ENCODE measurements at places on chromosomes 5 and 9.

DNA sequence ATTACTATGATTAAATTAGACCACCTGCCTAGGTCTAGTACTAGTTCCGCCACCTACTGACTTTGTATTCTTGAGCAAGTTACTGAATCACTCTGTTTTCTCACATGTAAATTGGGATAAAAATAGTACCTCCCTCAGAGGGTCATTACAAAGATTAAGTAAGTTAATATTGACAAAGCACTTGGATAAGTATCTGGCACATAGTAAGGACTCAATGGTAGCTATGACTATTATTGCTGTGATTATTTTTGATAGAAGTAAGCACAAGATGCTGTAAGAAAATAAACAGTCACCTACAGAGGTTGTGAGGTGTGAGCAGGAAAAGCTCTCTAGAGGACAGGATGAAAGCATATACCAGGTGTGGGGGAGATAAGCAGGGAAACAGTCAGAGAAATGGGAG, 173.1 kb upstream of the PAPPA start:
- DNase-seq: no peak

GRCh38 chr9:27499451-27499850, 24.6 kb upstream of the IFNK start:
- DNase-seq: peak; percentile 32

DNA sequence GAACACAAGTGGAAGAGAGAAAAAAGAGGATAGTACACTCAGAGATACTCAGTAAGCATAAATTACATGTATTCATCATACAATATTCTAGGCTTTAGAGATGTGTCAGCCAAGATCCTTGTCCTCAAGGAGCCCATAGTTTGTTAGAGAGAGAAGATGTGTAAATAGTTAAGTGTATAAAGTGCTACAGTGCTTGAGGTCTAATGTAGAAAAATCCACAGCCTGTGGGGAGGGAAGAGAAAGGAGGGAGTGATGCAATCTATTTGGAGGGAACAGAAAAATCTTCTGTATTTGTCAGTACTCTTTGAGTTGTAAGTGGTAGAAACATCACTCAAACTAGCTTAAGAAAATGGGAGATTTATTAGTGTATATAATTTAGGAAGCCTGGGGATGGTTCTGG, 81.9 kb downstream of the PALM2AKAP2 start:
- no peak for DNase-seq

DNA sequence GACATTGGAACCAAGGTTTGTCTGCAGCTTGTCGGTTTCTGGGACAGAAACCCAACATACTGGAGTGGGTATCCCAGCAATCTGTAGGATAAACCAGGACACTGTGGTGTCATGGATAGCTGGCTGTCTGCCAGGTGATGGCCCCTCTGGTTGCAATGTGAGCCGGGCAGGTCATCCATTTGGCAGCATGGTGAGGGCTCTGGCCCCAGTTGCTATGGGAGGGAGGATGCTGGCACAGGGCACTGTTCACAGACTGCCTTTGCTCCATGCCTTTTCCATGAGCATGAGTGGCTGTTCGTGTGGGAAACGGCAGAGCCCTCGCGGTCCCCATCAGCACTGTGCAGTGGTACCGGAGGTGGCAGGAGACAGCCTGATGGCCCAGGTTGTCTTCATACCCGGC, 6.4 kb downstream of the S1PR3 start:
- no peak for DNase-seq

DNA sequence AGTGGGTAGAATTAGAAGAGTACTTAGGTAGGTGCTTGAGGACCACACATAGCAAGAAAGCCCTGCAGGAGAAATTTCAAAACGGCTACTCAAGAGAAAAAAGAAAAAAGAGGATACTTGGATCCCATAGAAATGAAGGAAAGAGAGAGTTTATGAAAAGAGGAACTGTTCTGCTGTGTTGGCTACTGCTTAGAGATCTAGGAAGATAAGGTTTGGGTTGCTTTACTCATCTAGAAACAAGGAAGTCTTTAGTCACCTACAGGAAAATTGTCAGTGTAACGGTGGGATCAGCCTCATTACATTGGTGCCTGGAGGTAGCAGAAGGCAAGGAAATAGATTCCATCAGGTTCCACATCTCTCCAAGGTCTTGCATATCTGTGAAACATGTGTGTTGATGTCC, 14.8 kb upstream of the C5orf46 start:
- no peak for DNase-seq

- DNase-seq: peak; percentile 66
These were observed 459.6 kb downstream of the RAB3C start for GRCh38 chr5:59042201-59043055.

DNA sequence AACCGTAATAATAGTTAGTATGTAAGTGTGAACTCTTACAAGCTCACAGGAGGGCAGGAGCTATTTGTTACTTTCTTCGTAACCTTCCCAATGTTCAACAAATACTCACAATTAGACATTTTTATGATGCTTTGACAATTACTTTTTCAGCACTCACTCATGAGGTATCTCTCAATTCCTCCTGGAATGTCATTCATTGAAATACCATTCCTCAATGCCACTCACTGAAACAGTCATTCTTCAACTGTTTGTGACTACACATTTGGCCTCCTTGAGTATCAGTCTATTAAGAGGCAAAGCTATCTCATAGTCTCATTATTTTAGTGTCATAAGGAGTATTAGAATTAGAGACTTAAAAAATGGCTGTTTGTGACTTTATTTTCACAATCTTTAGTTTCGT, 734.1 kb upstream of the DMAC1 start:
- peak; percentile 3 for DNase-seq

- DNase-seq: peak; percentile 83
These were observed 17.0 kb upstream of the MOCS2 start for GRCh38 chr5:53126521-53126920.

DNA sequence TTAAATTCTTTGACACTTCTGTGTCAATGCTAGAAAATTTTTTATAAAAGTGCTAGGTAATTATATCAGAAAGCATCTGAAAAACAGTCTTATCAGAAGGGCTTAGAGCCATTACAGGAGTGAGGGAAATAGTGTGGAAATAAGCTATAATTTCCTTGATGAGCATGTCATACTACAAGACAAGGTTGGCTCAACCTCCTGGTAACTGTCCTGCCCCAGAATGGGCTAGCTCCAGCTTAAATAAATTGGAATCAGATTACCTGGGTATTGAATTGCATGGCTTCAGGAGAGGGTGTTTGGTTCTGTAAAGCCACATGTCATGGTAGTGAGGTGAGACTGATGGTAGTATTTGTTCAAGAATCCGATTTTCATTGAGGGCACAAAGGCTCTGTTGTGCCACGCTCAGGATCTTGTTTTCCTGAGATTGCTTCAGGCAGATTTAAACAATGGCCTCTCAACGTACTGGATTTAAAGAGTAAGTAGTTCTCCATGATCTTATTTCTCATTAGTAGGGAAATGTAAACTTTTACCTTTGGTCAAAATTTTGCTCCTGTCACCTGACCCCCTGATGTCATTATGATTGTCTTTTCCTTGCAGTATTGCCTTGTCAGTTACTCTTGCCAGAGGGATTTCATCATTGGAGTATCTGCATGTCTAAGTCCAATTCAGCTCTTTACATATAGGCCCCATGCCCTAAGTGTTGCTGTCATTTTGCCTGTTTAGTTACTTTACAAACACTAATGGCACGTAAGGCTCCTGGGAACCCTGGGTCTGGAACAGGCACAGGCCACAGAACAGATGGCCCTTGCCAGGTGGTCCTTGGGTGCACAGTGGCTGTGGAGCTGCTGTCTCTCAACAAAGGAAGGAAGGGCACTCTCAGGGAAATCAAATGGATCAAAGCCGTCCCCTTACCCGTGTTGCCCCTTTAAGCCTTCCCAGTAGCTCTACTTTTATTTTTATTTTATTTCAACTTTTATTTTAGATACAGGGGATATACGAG, 21.3 kb downstream of the TRIO start:
- DNase-seq: no peak

GRCh38 chr5:109454731-109455505, 45.1 kb upstream of the PJA2 start:
- peak; percentile 37 for DNase-seq

DNA sequence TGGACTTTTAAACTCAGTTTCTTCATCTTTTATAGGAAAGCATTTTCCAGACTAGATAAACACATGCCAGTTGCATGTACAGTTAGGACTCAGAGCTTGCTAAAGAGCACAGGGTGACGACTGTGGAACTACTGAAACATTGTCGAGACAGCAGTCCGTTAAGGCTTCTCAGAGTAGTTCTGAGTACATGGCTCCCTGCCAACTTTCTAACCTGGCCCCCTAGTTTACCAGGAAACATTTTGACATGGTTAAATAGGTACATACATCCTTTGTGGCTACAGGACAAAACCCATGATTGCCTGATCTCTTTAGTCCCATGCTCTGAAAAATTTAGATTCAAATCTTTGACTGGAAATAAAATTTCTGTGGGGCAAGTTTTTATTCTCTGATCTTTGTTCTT, 129.7 kb downstream of the SLF1 start:
- DNase-seq: no peak
